NCI-H1436 (cell line): ENCODE measurements at places on chromosomes 1 and 21.

DNA sequence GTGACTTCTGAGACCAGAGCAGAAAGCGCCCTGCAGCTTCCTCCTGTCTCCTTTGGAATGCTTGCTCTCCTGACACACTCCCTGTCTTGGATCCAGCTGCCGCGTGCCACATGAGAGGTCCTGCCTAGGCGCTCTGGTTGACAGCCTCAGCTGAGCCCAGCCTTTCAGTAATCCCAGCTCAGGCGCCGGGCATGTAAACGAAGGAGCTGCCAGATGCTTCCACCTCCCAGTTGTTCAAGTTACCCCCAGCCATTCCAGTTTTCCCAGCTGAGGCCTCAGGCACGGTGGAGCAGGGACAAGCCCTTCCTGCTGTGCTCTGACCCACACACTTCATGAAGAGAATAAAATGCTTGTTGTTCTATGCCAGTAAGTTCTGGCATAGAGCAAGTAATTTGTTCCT is 14.3 kb upstream of the CD34 start:
- no peak for DNase-seq

- DNase-seq: no peak
Measured at GRCh38 chr1:206001476-206001888, 1.7 kb downstream of the RAB7B start.

DNA sequence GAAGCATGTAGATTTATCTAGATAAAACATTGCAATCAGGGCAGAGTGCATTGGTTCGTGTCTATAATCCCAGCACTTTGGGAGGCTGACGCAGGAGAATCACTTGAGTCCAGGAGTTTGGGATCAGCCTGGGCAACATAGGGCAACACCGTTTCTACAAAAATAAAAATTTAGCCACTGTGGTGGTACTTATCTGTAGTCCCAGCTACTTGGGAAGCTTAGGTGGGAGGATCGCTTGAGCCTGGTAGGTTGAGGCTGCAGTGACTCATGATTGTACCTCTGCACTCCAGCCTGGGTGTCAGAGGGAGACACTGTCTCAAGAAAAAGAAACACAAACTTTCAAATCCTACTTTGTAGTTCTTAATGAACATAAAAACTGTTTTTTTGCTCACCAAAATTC is 64.2 kb upstream of the RCC1 start:
- DNase-seq: no peak

DNA sequence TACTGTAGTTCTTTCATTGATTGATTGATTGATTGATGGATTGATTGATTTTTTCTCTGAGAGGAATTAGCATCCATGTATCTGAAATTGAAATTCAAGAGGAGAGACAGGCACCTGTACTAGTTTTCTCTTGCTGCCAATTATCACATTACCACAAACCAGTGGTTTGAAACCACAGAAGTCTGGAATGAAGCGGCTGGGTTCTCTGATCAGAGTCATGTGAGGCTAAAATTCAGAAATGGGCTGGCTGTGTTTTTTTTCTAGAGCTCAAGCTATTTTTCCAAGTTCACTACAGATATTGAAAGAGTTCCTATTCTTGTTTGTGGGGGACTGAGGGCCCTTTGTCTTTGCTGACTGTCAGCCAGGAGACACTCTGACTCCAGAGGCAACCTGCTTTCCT is 10.0 kb downstream of the NBPF3 start:
- no peak for DNase-seq

- no peak for DNase-seq
Measured at GRCh38 chr21:45296638-45297037, 8.9 kb upstream of the POFUT2 start.
